Fibroblast of skin of right quadriceps (primary cell): ENCODE measurements at places on chromosomes 7 and 10.
A peak's percentile ranks its signal among the peaks of the same experiment; 100 is the strongest.

DNA sequence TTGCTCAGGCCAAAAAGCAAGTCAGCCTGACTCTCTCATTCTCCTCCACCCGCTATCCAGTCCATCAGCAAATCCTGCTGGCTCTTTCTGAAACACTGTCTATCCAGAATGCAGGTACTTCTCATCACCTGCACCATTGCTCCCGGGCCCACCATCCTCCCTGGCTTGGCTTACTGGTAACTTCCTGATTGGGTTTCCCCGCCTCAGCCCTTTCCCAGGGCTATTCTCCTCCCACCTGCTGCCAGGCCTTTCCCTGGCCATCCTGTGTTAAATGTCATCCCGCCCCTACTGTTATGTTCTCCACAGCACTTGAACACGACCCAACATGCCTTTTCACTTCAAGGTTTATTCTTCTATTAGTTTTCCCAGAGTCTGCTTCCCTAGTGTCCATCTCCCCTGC, 124.0 kb downstream of the CNNM2 start:
- no peak for DNase-seq

DNA sequence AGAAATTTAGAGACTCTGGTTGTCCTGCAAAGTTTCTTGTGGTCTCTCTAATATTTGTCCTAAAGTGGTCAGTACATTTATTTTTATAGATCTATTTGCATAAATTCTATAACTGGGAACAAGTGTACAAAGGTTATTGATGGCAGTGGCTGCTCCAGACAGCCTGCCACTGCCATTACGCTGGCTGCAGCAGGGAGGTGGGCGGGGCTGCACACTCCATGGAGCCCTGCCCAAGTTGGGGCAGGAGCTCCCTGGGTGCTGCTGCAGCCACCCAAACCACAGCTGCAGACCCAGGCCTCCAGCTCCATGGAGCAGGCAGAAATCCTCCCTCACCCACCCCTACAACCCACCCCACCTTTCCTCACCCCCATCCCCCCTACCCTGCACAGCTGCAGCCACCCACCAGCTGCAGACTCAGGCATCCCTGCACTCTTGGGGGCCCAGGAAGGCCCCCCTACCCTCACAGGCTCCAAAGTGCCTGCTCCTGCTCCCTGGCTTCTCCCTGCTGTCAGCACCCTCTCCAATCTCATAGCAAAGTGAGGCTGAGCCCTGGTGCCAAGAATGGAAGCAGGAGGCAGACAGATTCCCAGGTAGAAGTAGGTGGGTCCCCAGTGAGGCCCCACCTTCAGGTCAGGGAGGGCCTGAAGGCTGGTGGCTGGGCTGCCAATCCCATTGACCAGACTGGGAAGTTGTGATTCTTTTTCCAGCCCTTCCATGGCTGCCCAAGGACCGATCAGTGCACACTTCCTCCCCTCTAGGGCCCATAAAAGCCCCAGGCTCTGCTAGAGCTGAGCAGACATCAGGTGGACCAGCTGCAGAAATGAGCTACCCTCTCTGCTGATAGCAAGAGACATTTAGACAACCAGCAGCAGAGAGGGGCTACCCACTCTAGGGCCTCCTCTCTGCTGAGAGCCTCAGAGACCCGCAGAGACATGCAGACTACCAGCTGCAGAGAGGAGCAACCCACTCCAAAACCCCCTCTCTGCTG, 4.8 kb upstream of the CYP3A43 start:
- no peak for DNase-seq

GRCh38 chr10:22010973-22011408, 7.5 kb upstream of the DNAJC1 start:
- DNase-seq, result no peak

DNA sequence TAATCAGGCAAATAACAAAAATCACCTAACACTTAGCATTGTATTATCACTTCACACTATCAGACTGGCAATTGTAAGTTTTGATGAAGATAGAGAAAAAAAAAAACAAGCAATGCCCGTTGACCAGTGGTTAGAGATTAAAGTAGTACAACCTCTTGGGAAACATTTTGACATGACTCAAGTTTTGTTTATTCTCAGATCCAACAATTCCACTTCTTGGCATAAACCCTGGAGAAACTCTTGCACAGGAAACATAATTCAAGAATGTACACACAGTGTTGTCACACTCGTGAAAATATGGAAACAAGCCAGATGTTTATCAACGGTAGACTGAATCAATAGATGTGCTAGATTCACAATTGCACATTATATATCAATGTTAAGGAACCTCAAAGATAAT, 37.2 kb downstream of the FRMD4A start:
- no peak for DNase-seq

- no peak for DNase-seq
Observed at GRCh38 chr10:70546584-70546983, 56.0 kb downstream of the PRF1 start.

- no peak for DNase-seq
Observed at GRCh38 chr7:87541648-87542047, 59.0 kb downstream of the ABCB1 start.

GRCh38 chr7:158246960-158247673, 340.5 kb downstream of the PTPRN2 start:
- no peak for DNase-seq

GRCh38 chr10:109115179-109115578, 808.1 kb downstream of the XPNPEP1 start:
- DNase-seq, result no peak

DNA sequence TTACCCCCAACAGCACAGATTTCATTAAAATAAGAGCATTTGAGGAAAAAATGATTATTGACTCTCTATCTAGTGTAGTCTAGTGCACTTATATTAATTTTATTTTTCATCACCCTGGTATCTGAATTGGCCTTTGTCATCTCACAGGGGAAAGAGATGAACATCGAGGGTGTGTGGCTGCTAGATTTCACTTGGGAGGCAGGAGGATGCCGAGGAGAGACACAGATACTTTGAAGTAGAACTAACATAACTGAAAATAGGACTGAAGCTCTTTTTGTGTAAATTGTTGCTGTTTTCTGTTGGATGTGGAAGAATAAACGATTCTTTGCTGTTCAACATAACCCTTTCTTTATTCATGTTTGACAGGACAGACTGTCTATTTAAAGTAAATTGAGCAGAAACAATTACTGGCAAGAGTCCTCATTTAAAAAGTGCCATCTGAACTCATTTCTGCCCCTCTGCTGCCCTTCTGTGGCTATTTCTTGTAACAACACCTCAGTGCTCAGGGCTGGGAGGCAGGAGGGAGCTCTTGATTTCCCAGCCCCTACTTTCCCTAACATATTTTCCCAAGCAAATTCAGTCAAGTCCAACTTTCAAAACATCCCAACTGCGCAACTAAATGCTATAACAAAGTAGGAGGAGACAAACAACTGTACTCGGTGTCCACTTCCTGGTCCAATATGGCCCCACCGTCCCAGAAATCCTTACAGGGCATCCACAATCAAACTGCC, 15.6 kb downstream of the LYZL1 start:
- peak; percentile 63 for DNase-seq

- no peak for DNase-seq
Observed at GRCh38 chr7:157293413-157293788, 43.4 kb upstream of the DNAJB6 start.

DNA sequence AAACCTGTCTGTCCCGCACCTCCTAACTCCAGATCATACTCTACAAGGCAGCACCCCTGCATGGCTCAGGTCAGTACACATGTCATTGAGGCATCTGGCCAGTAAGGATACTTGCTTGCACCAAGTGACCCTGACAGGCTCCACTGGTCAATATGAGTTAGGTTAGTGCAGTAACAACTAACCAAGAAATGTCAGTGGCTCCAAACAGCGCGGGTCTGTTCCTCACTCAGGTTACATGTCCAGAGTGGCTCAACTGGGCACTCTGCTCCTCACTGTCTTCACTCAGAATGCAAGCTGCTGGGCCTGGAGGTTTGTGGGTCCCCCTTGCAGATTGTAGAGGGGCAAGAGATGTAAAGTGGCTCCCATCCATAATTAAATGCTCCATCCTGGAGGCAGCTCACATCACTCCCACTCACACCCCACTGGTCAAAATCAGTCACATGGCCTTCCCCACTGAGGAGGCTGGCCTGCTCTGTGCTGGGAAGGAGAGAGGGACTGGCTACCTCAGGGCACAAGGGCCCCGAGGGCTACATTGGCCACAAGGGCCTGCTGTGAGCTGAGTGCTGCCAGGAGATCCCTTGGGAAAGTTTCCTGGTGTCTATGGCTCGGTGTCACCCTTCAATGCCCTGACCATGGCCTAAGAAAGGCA, 109.1 kb upstream of the GDF10 start:
- no peak for DNase-seq

DNA sequence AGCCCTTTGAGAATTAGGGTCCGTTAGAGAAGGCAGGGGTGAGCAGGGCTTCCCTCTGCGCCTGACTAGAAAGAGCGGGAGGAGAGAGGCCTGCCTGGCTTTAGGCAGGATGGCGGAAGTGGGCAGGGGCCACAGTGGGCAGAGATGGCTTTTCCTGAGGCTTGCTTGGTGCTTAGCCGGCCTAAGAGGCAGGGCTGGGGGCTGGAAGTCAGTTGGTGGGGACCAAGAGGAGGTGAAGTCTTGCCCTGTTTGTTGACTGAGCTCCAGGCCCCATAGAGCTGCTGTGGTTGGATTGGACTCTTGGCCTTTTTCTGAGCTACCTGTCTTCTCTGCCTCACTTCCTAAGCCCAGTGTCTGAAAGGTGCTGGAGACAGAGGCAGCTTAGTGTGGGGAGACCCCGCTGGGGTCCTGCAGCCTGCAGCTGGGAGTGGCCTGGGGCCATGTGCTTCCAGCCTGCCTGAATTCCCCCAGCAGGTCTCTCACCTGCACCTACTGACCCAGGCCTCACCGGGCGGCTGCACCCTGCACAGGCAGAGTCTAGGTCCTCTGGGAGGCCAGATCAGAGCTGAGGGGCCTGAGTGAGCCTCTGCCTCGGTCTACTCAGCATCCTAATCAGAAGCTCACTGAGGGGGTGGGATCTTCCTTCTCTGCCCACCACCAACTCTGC, 4.8 kb downstream of the FAM241B start:
- no peak for DNase-seq

GRCh38 chr10:70910486-70911341, 22.3 kb upstream of the PCBD1 start:
- no peak for DNase-seq

- DNase-seq, result no peak
Observed at GRCh38 chr10:1186683-1186990, 130.5 kb downstream of the WDR37 start.

DNA sequence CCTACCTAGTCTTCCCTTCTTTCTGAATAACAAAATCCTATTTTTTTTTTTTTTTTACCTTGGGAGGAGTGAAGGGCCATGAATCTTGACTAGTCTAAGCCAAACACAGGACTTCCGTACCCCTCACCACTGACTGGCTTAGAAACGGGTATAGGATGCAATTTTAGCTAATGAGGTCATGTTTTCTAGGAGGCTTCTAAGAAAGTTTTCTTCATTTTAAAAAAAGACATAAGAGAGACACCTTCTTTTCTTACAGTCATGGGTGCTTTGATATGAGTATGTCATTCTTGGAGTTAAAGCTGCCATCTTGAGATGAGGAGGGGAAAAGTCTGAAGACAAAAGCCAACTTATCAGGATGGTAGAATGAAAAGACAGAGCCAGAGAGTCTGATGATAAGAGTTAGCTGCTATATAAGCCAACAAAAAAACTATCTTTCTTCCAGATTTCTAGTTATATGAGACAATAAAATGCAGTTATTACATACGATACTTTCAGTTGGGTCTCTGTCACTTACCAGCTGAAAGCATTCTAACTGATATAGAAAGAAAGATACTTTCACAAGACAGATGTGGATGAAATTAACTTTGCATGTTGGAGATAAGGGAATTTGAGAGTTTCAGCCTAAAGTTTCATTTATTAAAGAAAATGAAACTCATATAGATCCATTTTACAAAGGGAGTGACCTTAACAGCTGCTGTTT, 34.0 kb downstream of the ZNF438 start:
- no peak for DNase-seq

- no peak for DNase-seq
Observed at GRCh38 chr10:80379701-80380100, 23.1 kb downstream of the DYDC2 start.

DNA sequence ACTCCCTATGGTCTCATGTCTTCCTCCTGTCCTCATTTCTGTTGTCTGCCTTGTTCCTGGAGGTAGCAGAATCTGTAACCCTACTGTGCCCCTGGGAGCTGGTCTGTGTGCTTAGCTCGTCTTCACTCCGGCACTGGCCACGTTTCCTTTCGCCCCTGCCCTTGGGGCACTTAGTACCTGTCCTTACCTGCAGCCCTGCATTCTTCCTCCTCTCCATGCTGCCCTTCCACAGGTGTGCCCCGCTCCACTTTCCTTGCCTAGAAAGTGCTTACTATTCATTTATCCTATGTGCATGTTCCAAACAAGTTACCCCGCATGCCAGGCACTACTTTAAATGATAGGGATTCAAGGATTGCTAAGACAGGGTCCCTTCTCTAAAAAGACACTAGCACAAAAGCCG, 199.9 kb upstream of the ZMIZ1 start:
- no peak for DNase-seq

DNA sequence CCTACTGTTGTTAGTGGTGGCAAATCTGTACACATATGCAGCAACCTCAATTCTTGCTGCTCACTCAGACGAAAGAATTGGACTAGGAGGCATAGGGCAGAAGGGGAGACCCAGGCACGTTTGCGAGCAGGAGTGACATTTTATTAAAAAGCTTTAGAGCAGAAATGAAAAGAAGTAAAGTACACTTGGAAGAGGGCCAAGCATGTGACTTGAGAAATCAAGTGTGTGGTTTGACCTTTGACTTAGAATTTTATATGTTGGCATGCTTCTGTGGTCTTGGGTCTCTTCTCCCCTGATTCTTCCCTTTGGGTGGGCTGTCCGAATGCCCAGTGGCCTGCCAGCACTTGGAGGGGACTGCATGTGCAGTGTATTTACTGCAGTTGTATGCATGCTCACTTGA, 205.5 kb upstream of the SEMA3D start:
- DNase-seq, result no peak

- DNase-seq, result no peak
Observed at GRCh38 chr7:124071843-124072242, 39.0 kb upstream of the TMEM229A start.

- no peak for DNase-seq
Observed at GRCh38 chr10:127368101-127368500, 171.7 kb upstream of the INSYN2A start.
